ENCODE measurements at places on chromosomes 4 and X.

DNA sequence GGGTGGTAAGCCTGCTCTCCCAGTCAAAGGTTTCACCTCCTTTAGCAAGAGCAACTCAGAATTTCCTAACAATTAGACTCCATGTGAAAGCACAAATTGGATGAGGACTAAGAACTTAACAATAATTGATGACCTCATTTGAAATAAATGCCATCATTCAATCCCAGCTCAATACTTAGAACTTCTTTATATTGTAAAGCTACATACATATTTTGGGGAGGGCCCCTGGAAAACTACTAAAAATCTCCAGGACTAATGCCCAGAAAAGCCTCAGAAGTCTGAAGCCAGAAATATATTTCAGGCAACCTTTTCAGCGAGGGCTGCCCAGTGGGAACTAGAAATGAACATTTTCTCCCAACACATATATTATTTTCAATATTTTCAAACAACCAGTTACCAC lies 38.1 kb downstream of the AMOT start:
- no peak for DNase-seq

GRCh38 chr4:176464748-176465147 lies 145.0 kb downstream of the SPCS3 start:
- no peak for DNase-seq

- no peak for DNase-seq
Observed at GRCh38 chr4:186881521-186882220, 158.0 kb upstream of the FAT1 start.

GRCh38 chr4:76758290-76758882 lies 139.6 kb downstream of the SOWAHB start:
- peak; percentile 71 for DNase-seq

GRCh38 chr4:58275856-58276255 lies 1165.7 kb upstream of the IGFBP7 start:
- DNase-seq = no peak

- peak; percentile 79 for DNase-seq
Observed at GRCh38 chr4:89284020-89284424, 23.6 kb downstream of the GPRIN3 start.

All from cerebellum (tissue), 4 donors.